ENCODE measurements at places on chromosomes 1 and 21. TPM values are rescaled to one million over a fixed set of nuclear protein-coding genes. Genes with fewer than 3 reads are reported as not detected.

The VSIG8 gene
- total RNA-seq = not detected

The LCE3D gene
- not detected for total RNA-seq

The OR2T2 gene
- not detected for total RNA-seq

The DTL gene
- total RNA-seq = 70.1 TPM

DNA sequence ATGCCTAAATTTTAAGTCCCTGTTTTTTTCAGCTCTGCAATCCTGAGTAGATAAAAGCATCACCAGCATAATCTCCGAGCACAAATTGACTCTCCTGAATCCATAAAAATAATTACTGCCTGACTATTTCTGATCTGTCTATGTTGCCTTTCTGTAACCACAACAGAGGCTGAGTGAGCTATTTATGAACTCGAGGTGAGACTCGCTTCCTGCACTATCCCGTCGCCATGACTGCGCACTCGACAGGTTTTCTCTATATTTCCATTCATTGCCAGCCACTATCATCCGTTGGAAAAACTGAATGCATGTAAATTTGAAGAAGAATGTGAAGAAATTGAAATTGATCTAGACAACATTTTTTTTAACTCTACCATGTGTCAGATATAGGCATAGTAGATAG lies 897.2 kb downstream of the ADGRL2 start:
- no peak for DNase-seq

The BTF3L4 gene
- total RNA-seq = 100 TPM

GRCh38 chr1:243513726-243514491 lies 258.1 kb downstream of the SDCCAG8 start:
- no peak for DNase-seq

DNA sequence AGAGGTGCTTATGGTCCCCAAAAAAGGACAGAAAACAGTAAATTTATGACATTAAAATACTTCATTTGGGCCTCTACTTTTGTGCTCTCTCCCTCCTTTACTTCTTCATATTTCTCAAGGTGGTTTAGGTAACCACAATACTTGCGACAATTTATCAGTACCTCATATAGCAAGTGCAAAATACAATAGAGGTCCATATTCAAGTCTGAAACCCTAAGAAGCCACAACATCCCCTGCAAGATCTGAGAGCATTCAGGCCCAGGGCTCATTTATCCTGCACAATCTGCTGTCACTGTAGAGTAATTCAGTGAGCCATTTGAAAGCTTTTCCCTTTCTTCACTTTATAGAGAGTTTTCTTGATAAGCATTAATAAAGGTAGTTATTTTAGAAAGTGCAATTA lies 24.2 kb upstream of the ATP6V1G3 start:
- no peak for DNase-seq

The PLA2G2A gene
- total RNA-seq = 7.1 TPM

GRCh38 chr1:46036894-46037839 lies 95.3 kb downstream of the PIK3R3 start:
- DNase-seq = peak; percentile 88

The LAMC2 gene
- 7.4 TPM for total RNA-seq

DNA sequence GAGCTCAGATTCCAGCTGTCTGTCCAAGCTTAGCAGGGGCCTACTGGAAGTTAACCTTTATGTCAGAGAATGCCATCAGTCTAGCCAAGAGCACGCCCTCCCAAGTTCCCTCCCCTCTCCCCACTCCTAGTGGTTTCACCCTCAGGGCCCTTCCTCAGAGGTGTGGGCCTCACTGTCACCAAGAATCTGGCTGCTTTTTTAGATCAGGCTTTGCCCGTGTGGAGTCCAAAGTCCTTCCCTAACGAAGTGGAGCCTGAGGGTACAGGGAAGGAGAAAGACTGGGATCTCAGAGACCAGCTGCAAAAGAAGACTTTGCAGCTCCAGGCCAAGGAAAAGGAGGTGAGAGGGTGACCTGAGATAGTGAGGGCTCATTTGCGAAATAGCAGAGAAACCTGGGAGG lies 4.1 kb downstream of the C1orf74 start:
- no peak for DNase-seq

The SERINC2 gene
- total RNA-seq = 14.1 TPM

GRCh38 chr1:48333316-48333715 lies 110.8 kb downstream of the SLC5A9 start:
- DNase-seq = no peak

The RTCA gene
- 29.5 TPM for total RNA-seq

GRCh38 chr1:221138516-221138915 lies 259.3 kb downstream of the HLX start:
- DNase-seq = no peak

The FMO3 gene
- total RNA-seq = not detected

The RHD gene
- 1.6 TPM for total RNA-seq

The MX2 gene
- total RNA-seq = 1.9 TPM

The MT1HL1 gene
- total RNA-seq = not detected

DNA sequence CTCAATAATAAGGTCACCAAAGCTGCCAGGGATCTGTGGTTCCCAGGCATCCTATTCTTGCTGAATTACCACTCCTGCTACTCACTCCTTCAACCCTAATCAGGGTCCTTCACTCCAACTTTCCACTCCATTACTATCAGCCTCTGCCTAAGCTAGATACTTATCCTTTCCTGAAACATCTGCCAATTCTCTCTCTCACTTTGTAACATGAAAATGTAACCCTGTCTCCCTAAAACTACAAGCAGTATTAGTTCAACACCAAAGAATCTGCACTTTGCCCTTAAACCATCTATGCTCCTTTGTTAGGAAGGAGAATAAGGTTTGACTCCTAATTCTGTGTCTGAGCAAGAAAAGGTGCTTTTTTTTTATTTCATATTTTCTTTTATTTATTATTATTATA lies 15.5 kb upstream of the CXADR start:
- DNase-seq = no peak

DNA sequence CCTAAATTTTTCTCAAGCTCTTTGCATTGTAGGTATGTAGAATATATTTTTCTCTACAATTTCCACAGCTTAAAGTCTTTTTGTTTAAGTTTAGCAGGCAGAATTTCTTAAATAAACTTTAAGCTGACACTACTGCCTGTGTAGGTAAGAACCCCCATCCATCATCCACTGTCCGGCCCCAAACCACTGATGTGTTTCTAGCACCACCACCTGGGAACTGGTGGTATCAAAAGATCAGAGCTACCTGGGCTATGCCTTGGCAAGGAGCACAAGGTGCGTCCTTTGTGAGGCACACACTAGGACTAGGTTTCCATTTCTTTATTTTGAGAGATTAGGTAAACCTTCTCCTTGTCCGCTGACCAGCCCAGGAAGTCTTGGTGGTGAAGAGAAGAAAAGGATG lies 10.5 kb upstream of the LELP1 start:
- DNase-seq = peak; percentile 43

DNA sequence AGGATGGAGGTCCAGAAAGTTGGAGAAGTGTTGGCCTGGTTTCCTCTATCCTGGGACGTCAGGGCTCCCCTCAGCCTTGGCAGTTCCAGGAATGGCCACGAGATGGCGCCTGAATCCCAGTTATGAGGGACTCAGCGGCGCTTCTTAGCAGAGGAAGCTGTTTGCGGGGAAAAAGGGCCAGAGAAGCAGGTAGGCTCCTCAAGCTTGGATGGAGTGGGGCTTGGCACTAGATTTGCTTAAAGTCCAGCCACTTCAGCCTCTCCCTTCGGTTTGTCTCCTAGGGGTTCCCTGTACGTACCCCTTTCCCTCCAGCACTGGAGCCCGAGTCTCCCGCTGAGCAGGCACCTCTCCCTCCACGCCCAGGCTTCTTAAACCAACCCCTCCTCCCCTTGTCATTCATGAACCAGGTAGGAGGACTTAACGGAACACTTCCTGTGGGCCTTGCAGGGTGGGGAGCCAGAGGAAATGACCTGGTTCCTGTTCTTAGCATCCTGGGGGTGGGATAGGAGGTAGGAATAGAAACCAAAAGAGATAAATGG lies 32.0 kb upstream of the TENT5B start:
- peak; percentile 92 for DNase-seq

DNA sequence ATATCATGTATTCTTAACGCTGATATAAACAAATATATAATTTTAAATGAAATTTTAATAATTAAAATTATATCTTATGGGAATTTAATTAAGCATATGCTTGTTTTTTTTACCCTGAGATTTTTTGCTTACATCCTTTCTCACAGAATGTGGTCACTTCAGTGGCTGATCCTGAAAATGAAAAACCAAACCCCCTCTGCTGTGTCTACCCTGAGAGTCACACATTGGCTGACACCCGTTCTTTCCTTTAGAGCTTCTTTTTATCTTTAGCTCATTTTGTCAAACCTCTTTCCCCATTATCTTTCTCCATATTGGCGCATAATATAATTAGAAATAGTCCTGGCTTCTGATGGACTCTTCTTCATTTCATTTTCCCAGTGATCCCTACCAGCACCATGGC lies 10.8 kb upstream of the CACYBP start:
- DNase-seq = no peak

The PPP2R5A gene
- 22.0 TPM for total RNA-seq

The CD48 gene
- total RNA-seq = not detected

The CTH gene
- total RNA-seq = 15.3 TPM

The ZNF697 gene
- total RNA-seq = 17.9 TPM

DNA sequence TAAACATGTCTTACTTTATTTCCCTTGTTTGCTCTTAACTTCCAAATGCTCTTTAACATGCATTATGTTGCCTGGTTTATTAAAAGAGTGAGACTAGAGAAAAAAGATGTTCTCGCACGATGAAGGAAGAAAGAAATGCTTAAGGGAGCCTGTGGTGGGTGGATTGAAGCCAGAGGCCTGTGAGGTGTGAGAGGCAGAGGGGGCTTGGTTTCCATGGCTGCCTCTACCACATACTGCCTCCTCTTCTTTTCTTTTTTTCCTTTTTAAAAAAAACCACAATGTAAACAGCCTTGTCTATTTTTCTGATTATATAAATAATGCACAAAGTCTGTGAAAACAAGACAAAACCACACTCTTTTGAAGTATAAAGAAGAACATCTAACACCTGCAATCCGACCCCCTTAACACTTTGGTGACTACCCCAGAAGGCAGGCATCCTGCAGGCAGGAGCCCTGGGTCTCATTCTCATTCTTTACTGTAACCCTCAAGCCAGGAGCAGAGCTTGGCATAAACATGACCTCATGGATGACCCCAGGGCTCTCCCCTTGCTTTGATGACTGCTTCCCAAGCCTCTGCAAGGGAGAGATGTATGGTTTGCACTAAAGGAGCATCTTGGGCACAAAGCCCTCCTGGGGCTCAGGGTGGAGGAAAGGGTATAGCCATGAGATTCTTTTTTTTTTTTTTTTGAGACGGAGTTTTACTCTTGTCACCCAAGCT lies 10.1 kb upstream of the PARP1 start:
- DNase-seq = peak; percentile 29

The CFAP126 gene
- total RNA-seq = not detected

- DNase-seq = peak; percentile 57
These were observed 25.6 kb downstream of the S100A10 start for GRCh38 chr1:151968058-151968457.

- DNase-seq = no peak
These were observed 136.1 kb downstream of the SIPA1L2 start for GRCh38 chr1:232493869-232494268.

GRCh38 chr1:98112626-98113025 lies 191.8 kb upstream of the DPYD start:
- DNase-seq = no peak

DNA sequence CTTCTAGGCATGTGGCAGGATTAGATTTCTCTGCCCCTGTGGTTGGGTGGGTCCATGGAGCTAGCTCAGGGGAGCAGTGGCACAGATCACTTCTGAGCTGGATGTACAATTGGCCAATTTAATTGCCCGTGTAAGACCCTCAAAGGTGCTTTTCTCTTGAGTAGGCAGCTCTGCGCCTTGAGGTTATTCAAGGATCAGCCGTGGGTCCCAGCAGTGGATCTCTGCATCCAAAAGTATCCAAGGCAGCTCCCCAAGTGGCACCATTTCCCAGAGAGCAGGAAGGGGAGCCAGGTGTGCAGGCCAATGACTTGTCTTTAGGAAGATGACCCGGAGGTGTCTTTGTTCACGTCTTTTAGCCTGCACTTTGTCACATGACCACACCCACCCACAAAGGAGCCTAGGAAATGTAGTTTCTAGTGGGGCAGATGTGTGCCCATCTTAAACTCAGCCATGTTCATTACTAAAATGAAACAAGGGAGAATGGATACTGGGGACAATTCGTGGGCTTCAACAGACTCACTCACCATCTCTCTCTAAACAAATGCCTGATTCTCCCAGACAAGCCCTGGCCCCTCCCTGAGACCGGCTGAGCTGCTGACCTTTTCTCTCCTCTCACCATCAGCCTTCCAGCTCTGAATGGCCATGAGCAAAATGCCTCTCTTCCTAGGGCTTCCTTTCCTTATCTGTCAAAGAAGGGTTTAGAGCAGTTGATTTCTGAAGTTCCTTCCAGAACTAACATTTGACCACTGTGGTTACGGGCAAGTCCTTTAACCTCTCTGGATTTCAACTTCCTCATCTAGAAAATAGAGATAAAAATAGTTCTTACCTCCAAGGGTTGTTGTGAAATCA lies 41.4 kb upstream of the TENT5C start:
- no peak for DNase-seq

- DNase-seq = no peak
These were observed 10.7 kb downstream of the PCAT6 start for GRCh38 chr1:202821467-202821866.

DNA sequence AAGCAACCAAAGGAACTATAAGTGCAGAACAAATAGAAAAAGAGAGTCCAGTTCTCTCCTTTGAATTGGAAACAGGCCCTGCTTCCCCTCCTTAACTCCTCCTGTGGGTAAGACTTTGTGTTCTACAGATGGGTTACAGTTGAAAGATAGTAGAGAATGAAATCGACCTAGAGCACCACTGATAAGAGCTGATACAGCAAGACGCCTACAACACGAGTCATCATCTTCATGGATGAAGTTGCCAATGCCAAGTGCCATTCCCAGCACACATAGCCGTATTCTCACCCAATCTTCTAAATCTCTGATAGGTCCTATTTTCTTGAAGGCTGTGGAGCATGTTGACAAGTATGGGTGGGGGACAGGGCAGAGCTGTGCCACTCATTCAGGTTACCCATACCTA lies 99.8 kb upstream of the CAMK1G start:
- no peak for DNase-seq

DNA sequence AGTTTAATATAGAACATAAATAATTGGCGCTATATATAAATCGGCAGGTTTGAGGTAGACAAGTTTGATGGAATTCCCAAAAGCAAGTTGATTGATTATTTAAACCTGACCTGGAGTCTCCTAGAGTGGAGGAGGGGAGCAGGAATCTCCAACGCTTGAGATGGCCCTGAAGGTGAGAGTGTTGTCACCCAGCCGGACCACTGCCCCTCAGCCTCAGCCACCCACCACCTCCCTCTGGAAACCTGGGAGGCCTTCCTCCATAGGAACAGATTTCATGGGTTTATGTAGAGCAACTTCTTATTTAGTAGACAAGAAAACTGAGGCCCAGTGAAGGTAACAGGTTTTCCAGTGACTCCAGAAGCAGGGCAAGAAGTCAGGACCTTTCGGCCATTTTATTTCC lies 389.5 kb downstream of the KIF26B start:
- no peak for DNase-seq

DNA sequence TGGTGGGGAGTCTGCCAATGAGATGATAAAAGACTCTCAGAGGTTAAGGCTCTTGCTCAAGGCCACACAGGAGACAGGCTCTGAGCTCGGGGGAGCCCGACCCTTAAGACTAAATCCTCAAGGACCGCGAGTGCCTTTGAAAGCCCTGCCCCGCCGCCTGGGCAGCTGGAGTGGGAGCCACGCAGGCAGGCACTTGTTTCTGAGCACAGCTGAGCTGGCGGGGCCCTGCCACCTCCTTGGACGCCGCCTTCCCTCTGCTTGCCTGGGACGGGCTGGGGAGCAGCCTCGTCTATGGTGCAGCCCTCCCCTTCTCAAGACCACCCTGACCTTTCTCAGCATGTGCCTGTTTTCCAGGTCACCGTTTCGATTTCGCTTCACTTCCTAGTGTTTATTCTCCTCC lies 169.3 kb downstream of the CAMTA1 start:
- no peak for DNase-seq

GRCh38 chr1:34975338-34975737 lies 9.8 kb downstream of the TMEM35B start:
- no peak for DNase-seq

All from H9 (cell line).